Daoy (cell line): ENCODE measurements at places on chromosomes 16 and 17. TPM values are rescaled to one million over a fixed set of nuclear protein-coding genes. Genes with fewer than 3 reads are reported as not detected.

DNA sequence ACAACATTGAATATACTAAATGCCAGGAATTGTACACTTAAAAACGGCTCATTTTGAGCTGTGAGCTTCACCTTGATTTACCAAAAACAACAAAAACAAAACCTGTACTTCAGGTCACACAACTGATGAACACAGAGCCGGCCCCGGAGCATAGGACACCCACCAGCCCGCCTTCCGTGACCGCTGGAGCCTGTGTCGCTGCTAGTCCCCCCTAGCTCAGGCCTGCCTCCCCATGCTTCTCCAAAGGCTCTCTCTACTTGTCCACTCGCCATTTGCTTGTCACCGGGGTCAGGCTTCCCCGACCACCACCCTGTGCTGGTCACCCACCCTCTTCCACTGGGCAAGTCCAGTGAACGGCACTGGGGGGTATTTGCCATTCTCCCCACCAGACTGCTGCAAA is 113.8 kb upstream of the TNRC6C start:
- DNase-seq, result no peak

Gene RASL10B
- 0.39 and 3.5 TPM in 2 replicates for total RNA-seq

DNA sequence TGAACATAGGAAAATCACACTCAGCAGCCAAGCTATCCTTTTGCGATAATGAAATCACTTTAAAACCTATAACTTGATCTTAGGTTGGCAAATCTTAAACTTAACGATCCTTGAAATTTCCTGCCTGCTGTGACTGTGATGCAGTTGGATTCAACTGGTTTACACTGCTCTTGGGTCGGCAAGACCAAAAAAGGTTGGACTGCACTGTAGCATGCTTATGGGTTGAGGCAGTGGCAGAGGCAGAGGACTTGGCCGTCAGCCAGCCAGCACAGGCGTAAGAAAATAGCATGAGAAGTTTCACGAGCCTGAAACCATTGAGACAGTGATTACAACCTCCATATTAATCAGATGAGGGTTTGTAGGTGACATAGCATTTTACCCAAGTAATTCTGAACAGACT is 21.4 kb downstream of the WSB1 start:
- DNase-seq, result peak; percentile 41

DNA sequence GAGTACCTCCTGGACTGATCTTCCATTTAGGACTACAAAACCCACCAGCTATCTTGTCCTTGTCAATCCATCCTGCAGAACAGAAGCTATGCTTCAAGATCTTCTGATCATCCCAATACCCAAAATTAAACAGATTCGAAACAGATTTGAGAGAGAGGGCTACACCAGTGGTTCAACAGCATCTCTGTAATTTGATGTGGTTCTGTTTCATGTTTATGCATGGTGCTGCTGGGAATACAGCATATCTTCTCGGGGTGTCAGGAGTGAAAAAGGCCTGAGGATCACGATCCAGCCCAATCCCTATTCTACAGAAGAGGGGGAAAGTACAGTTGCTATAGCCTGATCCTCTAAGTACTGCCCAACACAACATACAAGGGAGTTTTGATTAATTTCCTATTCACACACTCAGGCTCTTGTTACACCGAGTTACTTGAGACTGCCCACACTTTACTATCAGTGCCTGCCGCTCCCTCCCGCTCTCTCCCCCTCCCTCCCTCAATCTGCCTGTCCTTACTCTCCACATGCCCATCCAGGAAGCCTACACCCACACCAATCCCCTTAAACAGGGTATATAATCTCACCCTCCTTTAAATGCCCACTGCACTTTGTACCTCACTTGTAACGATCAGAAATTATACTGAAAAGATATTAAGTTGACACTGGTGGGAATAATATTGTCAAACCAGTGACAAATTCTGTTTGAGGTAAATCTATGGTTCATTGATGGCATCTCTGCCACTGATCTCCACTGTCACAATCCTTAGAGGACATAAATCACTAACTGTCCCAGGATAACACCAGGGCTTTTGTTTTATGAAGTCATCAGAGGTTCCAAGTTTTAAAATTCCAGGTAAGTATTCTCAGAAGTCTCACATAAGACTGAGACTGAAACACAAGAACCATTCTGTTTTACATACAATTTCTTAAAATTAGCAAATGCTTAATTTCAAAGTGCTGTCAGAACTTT is 89.3 kb upstream of the PLEKHM1 start:
- no peak for DNase-seq
